ENCODE measurements at places on chromosomes 6 and 20.
A peak's percentile ranks its signal among the peaks of the same experiment; 100 is the strongest.

DNA sequence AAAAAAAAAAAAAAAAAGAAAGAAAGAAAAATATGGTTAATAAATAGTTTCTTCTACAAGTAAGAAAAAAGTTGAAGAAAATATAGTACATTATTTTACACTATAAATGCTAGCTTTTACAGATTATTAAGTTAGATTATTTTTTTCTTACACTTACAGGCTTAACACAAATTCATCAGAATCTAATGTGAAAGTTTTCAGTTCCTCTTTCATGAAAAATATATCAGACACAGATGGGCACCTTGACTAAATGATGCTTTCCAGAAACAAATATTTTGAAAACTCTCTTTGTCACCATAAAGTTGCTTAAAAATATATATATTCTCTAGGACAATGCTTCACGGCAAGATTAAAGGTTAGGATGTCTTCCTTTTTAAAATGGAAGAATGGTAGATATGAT lies 321.8 kb upstream of the HSF2 start:
- DNase-seq, result no peak

- no peak for DNase-seq
These were observed 208.5 kb upstream of the SSTR4 start for GRCh38 chr20:22826306-22827230.

- DNase-seq, result peak; percentile 61
These were observed 6.5 kb downstream of the HELZ2 start for GRCh38 chr20:63567386-63568169.

DNA sequence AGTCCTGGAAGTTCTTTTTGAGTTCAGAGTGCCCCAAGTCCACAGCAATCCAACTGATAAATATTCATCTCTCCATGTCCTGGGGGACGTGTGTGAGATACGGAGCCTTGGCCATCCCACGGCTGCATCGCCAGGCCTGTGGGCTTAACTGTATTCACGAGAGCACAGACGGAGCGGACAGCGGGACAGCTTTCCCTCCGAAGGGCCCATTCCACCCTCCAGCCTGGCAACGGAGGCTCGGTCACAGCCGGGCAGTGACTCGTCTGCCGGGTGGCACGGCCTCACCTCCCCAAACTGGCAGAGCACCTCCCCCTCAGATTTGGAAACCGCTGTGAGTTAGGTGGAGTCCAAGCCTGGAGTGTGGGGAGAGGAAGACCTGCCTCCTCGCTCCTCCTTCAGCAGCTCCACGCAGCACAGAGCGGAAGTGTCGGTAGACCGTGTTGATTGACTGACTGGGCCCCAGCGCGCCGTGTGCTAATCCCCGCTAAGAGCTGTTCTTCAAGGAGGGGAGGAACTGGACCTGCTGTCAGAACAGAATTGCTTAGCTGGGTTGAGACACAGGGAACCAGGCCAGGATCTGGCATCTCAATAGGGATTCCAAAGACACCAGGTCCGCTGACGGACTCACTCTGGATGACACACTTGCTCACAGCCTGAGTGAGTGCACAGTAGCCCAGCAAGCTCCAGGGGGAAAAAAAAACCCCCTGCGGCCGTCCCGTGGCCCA lies 10.9 kb downstream of the FOXF2 start:
- DNase-seq, result no peak

DNA sequence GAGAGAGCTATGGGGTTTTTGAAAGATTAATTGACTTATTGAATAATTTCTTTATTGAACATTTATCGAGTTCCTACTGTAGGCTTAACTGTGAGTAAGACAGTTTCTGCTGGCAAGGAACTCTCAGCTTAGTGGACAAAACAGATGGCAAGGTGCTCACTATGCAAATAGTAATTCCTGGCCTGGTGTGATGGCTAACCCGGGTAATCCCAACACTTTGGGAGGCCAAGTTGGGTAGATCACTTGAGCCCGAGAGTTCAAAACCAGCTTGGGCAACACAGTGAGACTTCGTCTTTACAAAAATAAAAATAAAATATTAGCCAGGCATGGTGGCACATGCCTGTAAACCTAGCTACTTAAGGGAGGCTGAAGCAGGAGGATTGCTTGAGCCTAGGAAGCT lies 13.5 kb upstream of the TGM2 start:
- no peak for DNase-seq

- DNase-seq, result no peak
These were observed 80.8 kb upstream of the MPC1 start for GRCh38 chr6:166463359-166464067.

DNA sequence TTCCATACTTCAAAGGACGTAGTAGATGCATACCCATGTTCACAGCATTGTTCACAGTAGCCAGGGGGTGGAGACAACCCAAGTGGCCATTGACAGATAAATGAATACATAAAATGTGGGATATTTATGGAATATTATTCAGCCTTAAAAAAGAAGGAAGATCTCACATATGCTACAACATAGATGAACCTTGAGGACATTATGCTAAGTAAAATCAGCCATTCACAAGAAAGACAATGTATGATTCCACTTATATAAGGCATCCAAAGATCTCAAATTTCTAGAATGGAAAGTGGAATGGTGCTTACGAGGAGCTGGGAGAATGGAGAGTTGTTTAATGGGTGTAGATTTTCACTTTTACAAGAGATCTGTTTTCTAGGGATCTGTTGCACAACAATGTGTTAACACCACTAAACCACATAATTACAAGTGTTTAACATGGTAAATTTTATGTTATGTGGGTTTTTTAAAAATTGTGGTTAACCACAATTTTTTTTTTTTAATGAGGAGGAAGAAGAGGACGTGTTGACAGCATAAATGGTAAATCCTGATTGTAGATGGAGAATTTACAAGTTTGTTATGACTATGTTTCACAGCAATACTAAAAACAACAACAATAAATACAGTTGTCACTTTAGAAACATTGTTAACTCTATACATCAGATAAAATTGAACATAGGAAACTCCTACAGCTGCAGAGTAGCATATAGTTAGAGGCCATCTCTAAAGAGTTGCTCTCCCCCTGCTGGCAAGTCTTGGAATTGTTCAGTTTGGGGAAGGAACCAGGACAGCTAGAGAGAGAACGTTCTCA lies 41.6 kb downstream of the CCN2 start:
- peak; percentile 8 for DNase-seq

GRCh38 chr6:16277101-16277981 lies 39.0 kb downstream of the GMPR start:
- DNase-seq, result no peak
